ENCODE measurements at places on chromosomes 1 and 21.

GRCh38 chr1:235019471-235019870 lies 109.2 kb downstream of the TOMM20 start:
- no peak for DNase-seq

GRCh38 chr1:26991310-26992116 lies 2.0 kb upstream of the TRNP1 start:
- DNase-seq = no peak

DNA sequence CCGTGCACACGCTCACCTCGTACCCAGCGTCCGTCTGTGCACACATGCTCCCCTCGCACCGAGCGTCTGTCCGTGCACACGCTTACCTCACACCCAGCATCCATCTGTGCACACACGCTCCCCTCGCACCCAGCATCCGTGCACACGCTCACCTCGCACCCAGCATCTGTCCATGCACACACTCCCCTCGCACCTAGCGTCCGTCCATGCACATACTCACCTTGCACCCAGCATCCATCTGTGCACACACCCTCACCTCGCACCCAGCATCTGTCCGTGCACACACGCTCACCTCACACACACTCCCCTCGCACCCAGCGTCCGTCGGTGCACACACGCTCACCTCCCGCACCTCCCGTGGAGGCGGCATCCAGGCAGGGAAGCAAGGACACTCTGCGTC lies 24.4 kb upstream of the COL18A1 start:
- DNase-seq = no peak

DNA sequence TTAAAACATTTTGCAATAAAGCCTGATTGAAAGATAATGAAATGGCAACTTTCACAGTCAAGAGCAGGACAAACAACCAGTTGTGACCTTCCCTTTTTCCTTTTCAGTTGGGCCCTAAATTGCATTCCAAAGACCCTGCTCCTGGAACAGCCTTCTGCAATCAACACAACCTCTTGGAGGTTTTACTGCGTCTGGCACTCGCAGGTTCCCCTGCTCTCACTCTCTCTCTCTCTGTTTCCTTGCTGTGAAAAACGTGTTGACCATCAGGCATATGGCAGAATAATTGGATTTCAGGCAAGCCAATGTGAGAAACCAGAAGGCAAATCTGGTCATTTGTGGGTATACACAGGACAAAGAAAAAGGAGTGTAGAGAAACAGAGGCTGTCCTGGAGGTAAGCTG lies 23.2 kb downstream of the SLC44A5 start:
- DNase-seq = no peak
